ENCODE measurements at places on chromosomes 11 and 22.

GRCh38 chr11:120830085-120830620 lies 193.7 kb upstream of the TBCEL start:
- DNase-seq = no peak

DNA sequence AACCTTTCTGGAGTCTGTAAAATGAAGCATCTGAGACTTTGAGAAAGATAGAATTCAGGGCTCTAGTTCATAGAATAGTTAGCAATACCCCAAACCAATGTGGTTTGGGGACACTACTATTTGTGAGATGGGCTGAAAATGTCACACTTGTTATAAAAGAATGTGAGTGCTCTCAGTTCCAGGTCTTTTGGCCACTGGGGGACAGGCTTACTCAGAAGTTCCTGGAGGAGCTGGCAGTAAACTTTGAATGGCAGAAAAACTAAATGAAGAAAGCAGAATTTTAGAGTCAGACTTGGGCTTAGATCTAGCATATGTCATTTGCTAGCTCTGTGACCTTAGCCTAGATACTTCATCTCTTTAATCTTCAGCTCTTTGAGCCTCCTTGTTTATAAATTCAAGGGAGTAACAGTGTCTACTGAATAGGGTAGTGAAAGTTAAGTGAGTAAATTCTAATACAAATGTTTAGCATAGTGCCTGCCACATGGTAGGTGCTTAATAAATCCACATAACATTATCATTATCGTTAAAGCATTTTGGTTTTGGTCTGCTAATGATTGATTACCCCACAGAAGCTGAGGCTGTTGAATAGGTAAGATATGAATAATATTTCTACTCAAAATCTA lies 3.7 kb downstream of the LYVE1 start:
- DNase-seq = no peak

GRCh38 chr11:129861702-129862522 lies 33.5 kb downstream of the NFRKB start:
- DNase-seq = no peak

DNA sequence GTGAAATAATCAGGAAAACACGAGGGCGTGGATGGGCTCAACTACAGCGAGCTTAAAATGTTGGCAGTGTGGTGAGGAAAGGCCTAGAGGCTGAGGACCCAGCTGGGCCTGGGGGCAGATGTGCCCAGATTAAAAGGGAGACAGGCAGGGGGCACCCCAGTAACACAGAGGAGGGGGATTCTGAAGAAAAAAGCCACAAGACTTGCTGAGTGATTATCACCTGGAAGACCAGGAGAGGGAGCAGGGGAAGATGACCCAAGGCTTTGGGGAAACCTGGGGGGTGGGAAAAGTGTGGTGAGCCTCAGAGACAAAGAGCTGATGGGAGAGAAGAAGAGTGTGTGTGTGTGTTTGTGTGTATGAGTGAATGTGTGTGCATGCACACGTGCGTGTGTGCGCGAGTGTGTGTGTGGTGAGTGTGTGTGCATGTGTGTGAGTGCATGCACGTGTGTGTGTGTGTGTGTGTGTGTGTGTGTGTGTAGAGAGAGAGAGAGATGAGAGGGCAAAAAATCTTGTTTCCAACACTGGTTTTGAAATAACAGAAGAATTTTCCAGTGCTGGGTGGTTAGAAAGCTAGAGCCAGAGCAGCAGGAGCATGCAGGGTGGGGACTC lies 500.5 kb downstream of the BUD13 start:
- DNase-seq = no peak

- DNase-seq = no peak
These were observed 17.2 kb upstream of the CTSD start for GRCh38 chr11:1780700-1781592.

- no peak for DNase-seq
These were observed 41.0 kb downstream of the FDX1 start for GRCh38 chr11:110470716-110471115.

DNA sequence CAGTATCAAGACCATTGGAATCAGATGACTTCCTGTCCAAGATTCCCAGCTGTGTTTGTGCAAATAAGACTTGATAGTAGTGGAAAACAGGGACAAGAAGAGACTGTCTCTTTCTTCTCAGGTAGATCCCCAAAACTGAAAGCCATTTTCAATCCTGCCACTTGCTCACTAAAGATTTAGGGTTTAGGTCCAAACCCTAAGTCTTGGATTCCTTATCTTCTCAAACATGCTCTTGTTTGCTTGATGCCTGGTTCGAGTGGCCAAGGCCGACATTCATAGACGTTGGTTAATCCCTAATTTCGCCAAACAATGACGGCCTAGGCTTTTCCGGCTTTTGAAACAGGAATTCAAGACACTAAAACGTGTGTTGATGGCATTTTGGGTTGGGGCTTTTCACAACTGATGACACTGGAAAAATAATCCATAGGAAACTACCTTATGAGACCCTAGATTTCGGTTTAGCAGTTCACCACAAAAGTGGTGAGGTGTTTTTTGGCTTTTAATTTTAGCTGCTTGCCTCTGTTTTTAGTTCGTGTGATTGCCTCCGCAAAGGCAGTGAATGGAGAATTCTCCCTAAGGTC lies 1.0 kb upstream of the GTPBP1 start:
- no peak for DNase-seq

GRCh38 chr22:26172389-26172990 lies 3.2 kb downstream of the SEZ6L start:
- no peak for DNase-seq

DNA sequence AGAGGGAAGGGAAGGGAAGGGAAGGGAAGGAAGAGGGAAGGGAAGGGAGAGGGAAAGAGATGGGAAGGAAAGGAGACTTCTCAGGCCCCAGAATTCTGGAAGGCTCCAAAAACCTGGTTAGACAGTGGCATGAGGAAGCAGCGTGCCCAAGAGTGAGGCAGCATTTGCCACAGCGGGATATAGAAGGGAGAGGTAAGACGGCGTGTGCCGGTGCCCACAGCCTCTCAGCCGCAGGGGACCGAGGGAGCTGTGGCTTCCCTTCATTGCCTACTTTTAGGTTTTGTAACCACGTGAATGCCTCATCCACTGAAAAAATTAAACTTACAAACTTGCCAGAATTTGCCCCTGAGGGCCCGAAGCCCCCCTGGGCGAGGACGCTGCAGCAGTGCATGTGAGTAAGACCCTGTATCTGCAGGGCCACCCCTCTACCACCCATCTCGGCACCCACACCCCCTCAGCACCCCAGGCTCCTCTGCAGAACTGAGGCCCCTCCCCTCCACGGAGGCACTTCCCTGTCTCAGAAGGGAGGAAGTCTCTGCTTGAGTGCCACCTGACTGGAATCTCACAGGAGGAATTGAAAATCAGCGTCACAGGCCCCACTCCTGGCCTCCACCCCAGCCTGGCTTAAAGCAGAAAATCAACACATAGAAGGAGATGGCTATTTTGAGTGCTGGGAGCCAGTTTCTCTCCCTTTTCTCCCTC lies 58.1 kb downstream of the LINC01488 start:
- DNase-seq = no peak

DNA sequence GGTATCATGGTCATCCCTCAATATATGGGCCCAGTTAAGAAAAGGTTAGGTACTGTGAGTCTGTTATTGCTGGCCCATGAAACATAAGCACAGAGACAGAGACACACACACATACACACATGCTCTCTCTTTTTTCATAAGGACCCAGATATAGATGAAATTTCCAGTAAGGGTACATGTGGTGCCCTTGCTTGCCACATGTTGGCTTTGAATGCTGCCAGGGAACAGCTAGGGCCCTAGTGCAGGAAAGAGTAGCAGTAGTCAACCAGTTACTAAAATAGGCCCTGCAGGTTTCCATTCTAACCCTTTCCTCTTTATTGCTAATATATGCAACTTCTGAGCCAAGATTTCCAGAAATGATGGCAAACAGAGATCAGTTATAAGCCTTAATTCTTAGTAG lies 9.1 kb downstream of the SNX19 start:
- DNase-seq = no peak

- no peak for DNase-seq
These were observed 21.2 kb downstream of the UPB1 start for GRCh38 chr22:24516301-24516737.

GRCh38 chr22:19615001-19615461 lies 90.8 kb upstream of the CLDN5 start:
- no peak for DNase-seq

DNA sequence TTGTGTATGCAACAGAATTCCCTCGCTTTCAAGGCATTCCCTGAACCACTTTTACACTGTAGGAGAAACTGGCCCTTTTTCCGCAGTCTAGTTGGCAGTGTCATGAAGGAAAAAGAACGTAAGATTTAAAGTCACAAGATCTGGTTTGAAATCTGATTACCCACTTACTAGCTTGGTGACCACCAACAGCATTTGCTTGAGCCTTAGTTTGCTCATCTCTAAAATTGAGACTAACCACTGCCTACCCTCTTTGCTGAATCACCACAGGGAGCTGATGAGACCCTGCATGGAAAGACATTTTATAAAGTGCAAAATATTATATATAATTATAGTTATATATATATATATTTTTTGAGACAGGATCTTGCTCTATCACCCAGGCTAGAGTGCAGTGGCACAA lies 39.4 kb downstream of the SYTL2 start:
- no peak for DNase-seq

DNA sequence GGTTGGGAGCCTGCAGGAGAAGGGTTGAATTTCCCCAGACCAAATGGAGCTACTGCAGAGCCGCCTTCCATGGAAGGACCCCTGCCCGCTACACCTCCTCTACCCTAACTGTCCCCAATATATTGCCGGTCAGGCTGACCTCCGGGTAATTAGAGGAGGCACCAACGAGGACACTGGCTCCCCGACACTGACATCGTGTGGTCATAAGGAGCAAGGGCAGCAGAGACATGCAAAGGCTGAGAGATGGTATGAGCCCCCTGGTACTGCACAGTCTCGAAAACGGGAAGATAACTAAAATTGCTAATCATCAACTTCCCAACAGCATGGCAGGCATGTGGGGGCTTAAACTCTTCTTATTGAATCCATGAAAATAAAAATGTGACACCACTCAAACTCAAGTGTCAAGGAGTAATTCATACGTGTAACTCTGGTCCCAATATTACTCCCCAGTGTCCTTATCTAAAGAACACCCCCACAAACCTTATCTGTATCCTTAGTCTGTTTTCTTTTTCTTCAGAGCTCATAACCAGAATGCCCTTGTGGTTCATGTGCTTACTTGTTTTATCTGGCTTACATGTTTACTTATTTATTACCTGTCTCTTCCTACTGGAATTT lies 4.4 kb downstream of the CAVIN3 start:
- no peak for DNase-seq
